SK-N-SH (cell line): ENCODE measurements at places on chromosomes 2 and 18.
A peak's percentile ranks its signal among the peaks of the same experiment; 100 is the strongest.

DNA sequence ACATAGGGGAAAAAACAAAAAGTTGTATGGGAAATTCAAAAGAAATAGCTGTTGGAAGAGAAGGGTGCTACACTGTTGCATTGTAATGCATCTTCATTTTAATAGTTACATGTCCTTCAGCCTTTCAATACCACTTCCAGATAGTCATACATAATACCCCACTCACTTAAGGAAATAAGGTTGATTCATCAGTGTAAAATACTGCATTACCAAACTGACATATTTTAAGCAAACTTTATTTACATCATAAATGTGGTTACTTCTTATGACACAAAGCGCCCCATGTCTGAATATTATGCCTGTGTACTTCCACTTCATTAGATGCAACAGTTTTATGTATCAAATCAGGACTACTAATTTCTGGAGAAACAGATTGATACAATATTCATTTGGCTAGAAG lies 4.5 kb downstream of the RBMS1 start:
- no peak for DNase-seq

DNA sequence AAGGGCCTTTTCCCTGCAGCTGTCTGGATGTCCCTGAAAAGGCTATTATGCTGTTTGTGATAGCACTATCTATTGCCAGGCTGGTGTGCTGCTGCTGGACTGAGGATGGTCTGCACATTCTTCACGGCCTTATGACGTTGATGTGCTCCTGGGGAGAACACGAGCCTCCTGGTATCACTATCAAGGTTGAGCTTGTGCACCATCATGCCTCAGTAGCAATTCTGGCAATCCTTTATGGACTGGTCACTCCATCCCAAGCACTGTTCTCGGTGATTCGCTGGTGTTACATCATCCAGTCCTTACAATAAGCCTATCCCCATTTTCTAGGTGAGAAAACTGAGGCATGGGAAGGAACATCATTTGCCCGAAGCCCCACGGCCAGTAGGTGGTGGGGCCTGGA lies 18.2 kb upstream of the CCBE1 start:
- DNase-seq, result no peak

DNA sequence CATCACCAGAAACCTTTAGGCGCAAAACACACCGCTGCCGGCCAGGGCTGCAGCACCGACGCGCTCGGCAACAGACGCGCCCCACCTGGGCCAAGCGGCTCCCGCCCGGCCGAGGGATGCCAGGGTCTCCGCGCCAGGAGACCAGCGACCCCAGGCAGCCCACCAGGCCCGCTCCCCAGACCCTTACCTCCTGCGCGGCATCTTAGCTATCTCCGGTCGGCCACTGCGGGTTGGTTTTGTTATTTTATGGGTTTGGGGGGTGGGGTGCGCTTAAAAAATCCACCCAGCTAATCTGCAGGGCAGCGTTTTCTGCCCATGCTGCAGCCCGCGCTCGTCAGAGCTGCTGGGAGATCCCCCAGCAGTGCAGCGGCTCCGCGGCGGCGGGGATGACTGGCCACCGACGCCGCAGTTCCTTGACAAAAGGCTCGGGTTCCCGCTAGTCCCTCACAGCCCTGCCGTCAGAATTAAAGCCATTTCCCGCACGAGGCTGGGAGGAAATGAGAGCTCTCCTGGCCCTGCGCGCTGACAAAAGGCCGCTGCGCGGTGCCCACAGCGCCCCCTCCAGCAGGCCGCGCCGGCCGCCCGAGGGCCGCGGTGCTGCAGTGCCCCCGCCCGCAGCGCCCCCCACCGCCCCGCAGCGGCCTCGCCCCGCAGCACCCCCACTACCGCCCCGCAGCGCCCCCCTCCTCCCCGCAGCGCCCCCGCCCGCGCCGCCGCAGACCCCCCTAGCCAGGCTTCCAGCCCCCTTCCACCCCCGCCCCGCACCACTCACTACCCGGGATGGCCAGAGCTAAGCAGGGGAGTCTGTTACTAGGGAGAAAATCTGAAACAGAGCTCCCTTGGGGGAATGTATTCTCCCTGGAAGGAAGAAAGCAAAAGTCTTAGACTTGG lies at the start of gene ADD2:
TSS of gene ADD2 (minus strand) at position 502 of the 891 bp plus-strand sequence. CDS start 61,792 bp downstream, outside the sequence.
- DNase-seq, result peak; percentile 93

- DNase-seq, result no peak
These were observed 646.7 kb upstream of the CDH2 start for GRCh38 chr18:28823506-28824182.

DNA sequence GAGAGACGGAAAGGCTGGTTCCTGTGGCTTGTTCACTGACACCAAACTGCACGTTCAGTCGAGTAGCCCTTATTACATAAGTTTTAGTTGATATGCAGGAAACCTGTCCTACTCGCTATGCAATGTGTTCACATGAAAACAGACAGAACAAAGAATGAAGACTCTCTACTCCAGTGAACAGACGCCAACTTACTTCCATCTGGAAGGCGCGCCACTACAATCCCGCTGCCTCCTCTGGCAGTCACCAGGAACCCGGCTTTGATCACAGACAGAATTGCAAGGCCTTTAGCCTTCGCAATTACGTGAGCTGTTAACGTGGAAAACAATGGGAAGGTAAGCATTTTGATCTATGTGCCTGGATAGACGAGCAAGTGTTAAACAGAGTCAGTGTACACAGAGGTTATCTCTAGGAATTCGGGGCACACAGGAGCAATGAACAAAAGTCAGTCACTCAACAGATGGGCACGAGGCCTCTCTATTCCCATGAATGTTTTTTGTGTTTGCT lies 14.2 kb downstream of the SH3YL1 start:
- DNase-seq, result no peak

GRCh38 chr2:17136231-17136630 lies 382.0 kb downstream of the RAD51AP2 start:
- no peak for DNase-seq

DNA sequence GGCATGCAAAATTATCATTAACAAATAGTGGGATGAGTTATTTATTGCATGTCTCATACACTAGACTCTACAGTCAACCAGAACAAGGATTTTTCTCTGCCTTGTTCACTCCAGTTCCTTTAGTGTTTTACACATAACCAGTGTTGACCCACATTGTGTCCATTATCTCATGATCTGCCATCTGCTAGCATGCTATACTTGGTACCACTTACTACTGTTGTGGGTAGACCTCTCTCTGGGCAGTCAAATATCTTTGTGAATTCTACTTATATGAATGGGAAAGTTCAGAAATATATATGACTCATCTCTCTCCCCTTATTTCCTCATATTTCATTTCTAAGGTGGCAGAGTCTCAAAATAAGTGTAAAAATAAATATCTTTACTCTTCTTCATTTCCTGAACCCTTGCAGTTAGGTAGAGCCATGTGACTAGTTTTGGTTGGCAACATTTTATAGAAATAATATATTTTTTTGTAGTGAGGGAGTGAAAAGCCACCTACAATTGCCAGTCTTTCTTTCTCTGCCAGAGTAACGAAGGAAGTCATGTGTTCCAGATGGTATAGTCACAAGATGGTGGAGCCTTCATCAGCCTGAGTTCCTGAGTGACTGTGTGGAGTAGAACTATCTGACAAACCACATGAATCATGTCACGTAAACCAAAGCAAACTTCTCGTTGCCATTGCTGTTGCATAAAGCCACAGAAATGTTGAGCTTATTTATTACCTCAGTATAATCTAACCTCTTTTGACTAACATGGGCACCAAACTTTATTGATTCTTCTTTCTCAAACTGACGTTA lies 704.0 kb downstream of the RNF144A start:
- no peak for DNase-seq
